ENCODE measurements at places on chromosomes 11 and 22.

- H3K4me3 ChIP-seq, result no peak overlapping the region
- no peak overlapping the region for H3K27ac ChIP-seq
Measured at GRCh38 chr11:45335434-45335833, 49.3 kb upstream of the SYT13 start.

DNA sequence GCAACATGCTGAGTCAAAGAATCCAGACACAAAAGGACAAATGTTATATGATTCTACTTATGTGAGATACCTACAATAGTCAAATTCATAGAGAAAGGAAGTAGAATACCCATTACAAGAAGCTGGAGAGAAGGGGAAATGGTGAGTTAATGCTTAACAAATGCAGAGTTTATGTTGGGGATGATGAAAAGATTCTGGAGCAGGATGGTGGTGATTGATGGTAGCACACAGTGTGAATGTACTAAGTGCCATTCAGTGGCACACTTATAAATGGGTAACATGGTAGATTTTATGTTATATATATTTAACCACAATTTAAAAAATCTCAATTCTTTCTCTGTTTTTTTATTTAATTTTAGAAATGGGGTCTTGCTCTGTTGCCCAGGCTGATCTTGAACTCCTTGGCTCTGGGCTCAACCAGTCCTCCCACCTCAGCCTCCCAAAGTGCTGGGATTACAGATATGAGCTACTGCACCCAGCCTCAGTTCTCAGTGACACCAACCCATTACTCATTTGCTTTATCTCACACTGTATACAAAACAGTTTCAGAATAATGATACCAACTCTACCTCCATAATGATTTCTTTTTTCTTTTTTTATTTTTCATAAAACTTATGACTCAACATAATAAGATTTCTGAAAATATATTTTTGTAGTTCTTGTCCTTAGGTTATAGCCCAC lies 9.6 kb upstream of the RELA start:
- H3K36me3 ChIP-seq, result no peaks in the 10 kb centered on the region
- DNase-seq, result no peak
- no peak overlapping the region for H3K27ac ChIP-seq
- no peaks in the 10 kb centered on the region for H3K27me3 ChIP-seq
- H3K4me1 ChIP-seq, result no peaks in the 10 kb centered on the region
- no peak overlapping the region for H3K4me3 ChIP-seq

DNA sequence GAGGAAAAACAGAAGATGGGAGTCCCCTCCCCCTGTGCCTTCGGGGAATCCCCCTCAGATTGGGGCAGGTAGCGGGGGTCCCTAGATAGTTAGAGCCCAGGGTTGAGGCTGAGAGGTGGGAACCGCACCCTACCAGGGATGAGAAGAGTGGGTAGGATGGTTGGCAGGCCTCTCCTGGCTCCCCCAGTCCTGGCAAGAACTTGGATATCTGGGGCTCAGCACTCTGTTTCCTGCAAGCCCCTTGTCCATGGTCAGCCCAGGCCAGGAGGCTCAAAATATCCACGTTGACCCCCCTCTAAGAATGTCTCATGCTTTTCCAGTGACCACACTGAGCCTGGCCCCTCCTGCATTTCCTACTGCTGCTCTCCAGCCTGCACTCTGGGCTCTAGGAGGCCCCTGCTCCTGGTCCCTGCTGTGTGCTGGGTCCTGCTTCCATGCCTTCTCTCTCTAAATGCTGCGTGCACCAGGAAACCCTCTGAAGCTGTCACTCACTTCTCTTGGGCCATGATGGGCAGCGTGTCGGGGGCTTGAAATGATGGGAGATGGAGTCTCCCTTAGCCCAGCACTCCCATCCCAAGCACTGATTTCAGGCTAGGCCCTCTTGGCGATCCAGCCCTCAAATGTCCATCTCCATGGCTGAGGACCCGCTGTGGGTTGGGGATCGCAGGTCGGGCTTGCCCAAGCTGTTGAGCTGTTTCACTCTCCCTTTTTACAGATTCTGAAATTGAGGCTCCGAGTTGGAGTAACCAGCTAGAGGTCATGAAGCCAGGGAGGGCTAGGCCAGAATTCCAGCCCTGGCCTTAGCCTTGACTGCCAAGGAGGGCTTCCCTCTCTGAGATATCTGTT lies 2.0 kb downstream of the MAP3K11 start:
- DNase-seq, result no peak
- no peak overlapping the region for H3K27ac ChIP-seq
- peaks cover 29% of the 10 kb centered on the region for H3K4me1 ChIP-seq
- H3K4me3 ChIP-seq, result peak overlapping the region; percentile 86
- H3K27me3 ChIP-seq, result no peaks in the 10 kb centered on the region

GRCh38 chr11:32213223-32213622 lies 122.3 kb downstream of the RCN1 start:
- no peak overlapping the region for H3K4me3 ChIP-seq
- no peak overlapping the region for H3K27ac ChIP-seq
- peaks cover 4% of the 10 kb centered on the region for H3K27me3 ChIP-seq
- no peaks in the 10 kb centered on the region for H3K4me1 ChIP-seq
- no peak for DNase-seq

GRCh38 chr11:117392001-117392690 lies 64.5 kb downstream of the CEP164 start:
- no peak for DNase-seq
- H3K4me1 ChIP-seq, result no peaks in the 10 kb centered on the region
- no peaks in the 10 kb centered on the region for H3K27me3 ChIP-seq
- no peak overlapping the region for H3K27ac ChIP-seq
- peaks cover 24% of the 10 kb centered on the region for H3K36me3 ChIP-seq
- H3K4me3 ChIP-seq, result no peak overlapping the region

DNA sequence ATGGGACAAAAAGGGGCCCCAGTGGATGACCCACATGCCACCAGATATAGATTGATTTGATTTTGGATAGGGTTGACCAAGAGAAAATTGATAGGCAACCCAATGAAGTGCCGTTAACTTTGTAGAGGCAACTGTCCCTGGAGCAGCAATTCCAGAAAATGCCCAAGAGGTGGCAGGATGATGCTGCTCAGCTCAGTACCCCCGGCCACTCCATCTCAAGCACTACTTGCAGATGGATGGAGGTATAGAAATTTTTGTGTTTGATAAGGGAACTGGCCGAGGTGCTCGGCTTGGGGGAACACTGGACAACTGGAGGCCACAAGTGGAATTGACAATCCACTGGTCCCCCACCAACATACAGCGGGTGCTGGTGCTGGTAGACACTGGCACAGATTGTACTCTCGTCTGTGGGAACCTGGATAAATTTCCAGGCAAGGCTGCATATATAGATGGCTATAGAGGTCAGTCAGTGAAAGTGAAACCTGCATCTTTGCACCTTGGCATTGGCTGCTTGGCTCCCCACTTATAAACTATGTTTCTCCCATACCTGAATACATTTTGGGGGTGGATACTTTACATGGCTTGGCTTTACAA lies 86.3 kb downstream of the CCDC83 start:
- H3K4me3 ChIP-seq, result no peak overlapping the region
- H3K4me1 ChIP-seq, result no peaks in the 10 kb centered on the region
- no peaks in the 10 kb centered on the region for H3K36me3 ChIP-seq
- no peak overlapping the region for H3K27ac ChIP-seq

DNA sequence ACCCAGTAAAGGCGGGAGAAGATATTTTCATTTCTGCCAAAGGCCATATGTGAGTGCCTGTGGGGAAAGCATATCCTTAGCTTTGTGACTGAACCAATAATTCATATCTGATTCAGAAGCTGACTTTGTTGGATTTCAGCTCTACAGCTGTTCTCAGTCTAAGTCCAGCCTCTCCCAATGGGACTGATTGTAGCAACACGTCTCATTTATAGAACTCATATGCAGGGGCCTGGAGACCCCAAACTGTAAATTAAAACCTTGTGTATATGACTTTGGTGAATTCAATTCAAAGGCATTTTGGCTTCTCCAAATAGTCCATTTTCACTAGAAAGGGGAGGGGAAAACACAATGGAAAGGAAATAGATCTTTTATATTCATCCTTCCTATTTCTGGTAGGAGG lies 250.4 kb upstream of the SORL1-AS1 start:
- no peak for DNase-seq
- no peaks in the 10 kb centered on the region for H3K4me1 ChIP-seq
- no peak overlapping the region for H3K27ac ChIP-seq
- no peaks in the 10 kb centered on the region for H3K36me3 ChIP-seq
- no peaks in the 10 kb centered on the region for H3K27me3 ChIP-seq
